ENCODE measurements at places on chromosomes 7 and 10.

DNA sequence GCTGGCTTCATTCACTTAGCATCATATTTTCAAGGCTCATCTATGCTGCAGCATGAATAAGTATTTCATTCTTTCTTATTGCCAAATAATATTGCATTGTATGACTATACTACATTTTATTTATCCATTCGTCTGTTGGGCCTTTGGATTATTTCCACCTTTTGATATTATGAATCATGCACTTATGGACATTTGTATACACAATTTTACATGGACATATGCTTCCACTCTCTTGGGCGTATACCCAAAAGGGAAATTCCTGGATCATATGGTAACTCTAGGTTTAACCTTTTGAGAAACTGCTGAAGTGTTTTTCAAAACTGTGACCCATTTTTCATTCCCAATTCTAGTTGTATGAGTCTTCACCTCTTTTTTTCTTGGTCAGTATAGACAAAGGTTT is 80.3 kb upstream of the GNAI1 start:
- no peak for DNase-seq

GRCh38 chr7:121053219-121053618 is 64.7 kb downstream of the CPED1 start:
- no peak for DNase-seq

DNA sequence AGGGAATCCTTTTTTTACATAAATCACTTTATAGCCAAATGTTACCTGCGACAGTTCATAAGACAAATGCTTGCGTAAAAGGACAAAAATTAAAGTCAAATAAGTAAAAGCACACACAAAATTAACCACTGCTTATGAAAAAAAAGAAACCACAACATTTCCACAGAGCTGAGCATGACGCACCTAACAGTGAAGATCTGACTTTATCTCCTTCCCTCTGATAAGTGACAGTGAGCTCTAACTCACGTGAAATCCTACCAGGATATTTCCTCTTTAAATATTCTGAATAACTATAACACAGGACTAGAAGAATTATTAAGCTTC is 225.5 kb downstream of the SFMBT2 start:
- no peak for DNase-seq

- DNase-seq: no peak
These were observed 510.5 kb upstream of the PFKP start for GRCh38 chr10:2556883-2557282.

- peak; percentile 60 for DNase-seq
These were observed 23.5 kb upstream of the ORC5 start for GRCh38 chr7:104231054-104232046.

DNA sequence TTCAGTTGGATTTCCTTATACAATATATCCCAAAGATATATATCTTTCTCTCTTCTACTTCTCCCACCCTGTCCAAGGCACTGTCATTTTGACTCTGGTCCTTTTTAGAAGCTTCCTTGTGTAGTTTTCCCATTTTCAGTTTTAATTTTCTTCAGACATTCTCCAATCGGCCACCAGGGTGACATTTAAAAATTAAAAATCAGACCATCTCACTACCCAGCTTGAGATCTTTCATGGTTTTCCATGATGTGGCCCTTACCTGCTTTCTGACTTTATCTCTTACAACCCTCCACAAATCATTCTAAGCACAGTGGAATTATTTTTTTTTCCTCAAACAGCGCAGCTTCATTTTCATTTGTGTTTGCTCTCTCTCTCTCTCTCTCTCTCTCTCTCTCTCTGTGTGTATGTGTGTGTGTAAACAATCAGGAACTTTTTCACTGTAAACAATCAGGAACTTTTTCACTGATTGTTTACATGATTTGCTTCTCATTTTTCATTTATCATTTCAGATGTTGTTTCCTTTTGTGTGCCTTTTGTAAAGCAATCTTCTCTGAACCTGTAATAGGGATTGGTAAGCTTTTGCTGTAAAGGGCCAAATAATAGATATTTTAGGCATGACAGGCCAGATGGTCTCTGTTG is 348.9 kb downstream of the ATRNL1 start:
- DNase-seq: no peak

DNA sequence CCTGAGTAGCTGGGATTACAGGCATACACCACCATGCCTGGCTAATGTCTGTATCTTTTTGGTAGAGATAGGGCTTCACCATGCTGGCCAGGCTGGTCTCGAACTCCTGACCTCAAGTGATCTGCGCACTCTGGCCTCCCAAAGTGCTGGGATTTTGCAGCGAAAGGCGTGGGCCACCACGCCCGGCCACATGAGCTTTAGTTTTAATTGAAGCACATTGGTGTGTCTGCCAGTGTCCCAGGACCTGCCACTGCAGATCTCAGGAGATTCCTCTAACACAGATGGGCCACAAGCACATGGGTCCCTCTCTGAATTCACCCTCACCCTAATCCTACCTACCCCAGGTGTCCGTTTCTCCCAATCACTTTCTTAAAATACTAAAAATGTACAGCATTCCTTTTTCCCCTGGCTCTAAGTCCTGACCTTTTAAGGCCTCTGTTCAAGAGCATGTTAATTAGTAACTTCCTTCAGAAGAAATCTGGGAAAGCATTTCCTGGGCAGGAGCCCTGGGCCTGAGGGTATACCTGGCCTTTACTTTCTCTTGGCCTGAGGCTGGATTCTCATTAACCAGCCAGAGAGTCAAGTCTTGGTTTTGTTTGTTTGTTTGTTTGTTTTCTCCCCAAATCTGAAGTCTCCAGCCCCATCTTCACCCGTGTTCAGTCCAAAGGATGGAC is 82.6 kb downstream of the PRPF18 start:
- no peak for DNase-seq

GRCh38 chr7:148540041-148540738 is 50.4 kb upstream of the C7orf33 start:
- DNase-seq: no peak

DNA sequence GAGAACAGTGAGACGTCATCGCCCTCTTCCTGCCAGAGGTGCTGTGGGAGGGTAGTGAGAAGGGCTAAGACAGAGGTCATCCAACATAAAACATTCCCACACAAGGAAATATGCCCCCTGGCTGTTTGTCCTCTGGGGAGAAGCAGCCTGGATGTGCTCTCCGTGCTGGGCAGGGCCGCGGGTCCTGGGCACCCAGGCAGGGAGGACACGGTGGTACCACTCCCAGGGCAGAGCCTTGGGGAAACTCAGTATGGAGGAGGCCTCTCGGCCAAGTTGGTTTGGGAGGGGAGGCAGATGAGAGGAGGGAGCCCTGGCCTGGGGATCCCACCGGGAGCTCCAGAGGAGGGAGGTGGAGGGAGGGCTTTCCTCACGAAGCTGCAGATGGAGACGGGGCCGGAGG is 129.4 kb downstream of the GLRX3 start:
- DNase-seq: no peak

- DNase-seq: no peak
These were observed 817 bp upstream of the DNAJB6 start for GRCh38 chr7:157335991-157336382.

- no peak for DNase-seq
These were observed 14.2 kb downstream of the TFAM start for GRCh38 chr10:58399410-58399809.
